ENCODE measurements at places on chromosomes 12 and 14. TPM values are rescaled to one million over a fixed set of nuclear protein-coding genes. Genes with fewer than 3 reads are reported as not detected.

GRCh38 chr14:40911141-40911540, 695.5 kb upstream of the LRFN5 start:
- no peak for DNase-seq

GRCh38 chr12:25594376-25594775, 41.3 kb upstream of the LMNTD1 start:
- no peak for DNase-seq

Gene GPR68
- 8.5 TPM for total RNA-seq

Gene OR4K13
- total RNA-seq = not detected
